Skin of body (tissue), 3 donors: ENCODE measurements at places on chromosomes 12 and 14.

DNA sequence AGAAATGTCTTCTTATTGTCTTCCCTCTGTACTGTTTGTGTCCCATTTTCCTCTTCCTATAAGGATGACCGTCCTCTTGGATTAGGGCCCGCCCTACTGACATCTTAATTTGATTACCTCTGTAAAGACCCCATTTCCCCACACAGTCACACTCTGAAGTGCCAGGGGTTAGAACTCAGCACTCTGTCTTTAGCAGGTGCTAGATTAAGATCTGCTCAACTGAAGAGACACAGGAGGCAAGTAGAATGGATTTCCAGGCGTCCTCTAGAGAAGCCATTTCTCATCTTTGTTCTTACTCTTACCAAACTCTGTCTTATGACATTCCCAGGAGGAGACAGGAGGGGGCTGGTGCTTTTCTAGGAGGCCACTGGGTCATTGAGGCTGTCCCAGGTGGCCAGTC is 50.8 kb downstream of the VCPKMT start:
- no peak for DNase-seq

- no peak for DNase-seq
Measured at GRCh38 chr12:12719496-12719895, 2.3 kb downstream of the CDKN1B start.

- no peak for DNase-seq
Measured at GRCh38 chr12:26109343-26109881, 15.4 kb downstream of the BHLHE41 start.

GRCh38 chr12:124359671-124360581 is 65.0 kb downstream of the RFLNA start:
- DNase-seq: peak; percentile 21

GRCh38 chr14:92503756-92504491 is 9.7 kb upstream of the RIN3 start:
- no peak for DNase-seq

- peak; percentile 78 for DNase-seq
Measured at GRCh38 chr12:91139286-91139685, 28.0 kb upstream of the LUM start.

DNA sequence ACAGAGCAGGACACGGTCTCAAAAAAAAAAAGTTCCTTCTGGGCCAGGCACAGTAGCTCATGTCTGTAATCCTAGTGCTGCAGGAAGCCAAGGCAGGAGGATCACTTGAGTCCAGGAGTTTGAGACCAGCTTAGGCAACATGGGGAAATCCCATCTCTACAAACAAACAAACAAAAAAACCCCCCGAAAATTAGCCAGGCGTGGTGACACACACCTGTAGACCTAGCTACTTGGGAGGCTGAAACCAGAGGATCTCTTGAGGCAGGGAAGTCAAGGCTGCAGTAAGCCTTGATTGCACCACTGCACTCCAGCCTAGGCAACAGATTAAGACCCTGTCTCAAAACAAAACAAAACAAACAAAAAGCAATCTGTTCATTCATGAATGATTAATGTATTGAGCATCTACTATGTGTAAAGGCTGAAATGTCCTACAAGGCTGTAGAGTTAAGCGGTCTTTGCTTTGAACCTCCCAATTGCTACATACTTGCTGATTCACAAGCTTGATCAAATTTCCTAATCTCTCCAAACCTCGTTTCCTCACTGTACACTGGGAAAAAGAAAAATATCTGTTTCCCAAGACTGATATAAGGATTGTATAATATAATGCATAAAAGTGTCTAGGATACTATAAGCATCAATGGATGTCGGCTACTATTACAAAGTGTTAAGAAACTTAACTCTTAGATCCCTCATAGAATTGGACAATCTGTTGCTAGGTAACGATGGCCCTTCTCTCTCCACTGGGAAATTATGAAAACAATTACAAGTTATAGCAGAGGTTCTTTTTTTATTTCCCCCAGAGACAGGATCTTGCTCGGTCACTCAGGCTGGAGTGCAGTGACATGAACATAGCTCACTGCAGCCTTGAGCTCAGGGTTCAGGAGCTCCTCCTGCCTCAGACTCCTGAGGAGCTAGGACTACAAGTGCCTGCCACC is 7.9 kb upstream of the RILPL2 start:
- DNase-seq: no peak

DNA sequence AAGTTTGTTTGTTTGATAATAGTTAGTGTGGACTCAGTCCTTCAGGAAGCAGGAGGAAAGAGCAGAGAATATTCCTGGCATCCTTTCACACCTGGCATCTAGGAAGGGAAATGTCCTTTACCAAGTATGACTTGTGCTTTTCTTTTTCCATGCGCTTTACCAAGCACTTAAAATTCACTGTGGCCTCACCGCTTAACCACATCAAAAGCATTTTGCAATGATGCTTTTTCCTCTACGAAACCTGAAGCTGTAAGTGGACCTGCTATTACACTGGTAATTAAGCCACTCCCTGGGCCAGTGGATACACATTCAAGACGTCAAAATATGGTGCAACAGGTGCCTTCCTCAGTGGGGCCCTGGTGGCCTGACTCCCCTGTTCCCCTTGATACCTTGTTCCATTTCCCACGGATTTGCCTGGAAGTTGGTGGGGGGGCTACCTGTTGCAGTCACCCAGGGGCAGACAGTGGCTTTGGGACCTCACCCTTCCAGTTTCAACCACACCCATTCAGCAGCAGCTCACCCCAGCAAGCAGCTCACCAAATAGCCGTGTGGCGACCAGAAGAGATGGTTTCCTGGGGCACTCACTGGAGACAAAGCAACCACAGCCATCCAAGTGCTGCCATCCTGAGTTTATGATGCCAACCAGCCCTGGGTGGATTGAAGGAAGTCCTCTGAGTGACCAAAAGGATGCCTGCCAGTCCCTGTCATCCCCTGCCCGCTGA is 14.2 kb upstream of the FZD10 start:
- no peak for DNase-seq

GRCh38 chr12:6745741-6746525 is 7.0 kb downstream of the MLF2 start:
- no peak for DNase-seq

DNA sequence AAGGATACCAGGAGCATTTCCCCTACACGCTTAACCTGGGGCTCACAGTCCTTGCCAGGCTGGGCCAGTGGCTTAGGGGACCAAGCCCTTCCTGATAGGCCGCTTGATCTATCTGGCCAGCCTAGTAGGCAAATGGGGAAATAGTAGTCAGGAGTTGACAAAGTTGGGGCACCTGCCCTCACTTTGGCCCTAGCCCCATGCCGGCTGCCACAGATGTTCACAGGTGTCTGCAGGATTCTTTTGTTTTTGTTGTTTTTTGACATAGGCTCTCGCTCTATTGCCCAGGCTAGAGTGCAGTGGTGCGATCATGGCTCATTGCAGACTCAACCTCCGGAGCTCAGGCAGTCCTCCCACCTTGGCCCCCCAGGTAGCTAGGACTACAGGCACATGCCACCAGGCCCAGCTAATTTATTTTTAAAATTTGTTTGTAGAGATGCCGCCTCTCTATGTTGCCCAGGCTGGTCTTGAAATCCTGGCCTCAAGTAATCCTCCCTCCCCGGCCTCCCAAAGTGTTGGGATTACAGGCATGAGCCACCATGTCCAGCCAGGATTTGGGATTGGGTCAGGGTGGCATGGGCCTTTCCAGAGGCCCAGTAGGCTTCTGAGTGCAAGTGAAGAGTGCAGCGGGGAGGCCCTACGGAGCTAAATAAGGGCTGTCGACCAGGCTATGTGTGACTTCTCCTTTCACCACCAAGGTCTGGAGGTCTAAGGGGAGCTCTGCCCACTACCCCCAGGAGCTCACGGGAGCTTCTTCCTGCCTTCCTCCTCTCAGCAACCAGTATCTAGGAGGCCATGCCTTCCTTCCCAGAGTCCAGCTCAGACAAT is 15.5 kb upstream of the HDAC7 start:
- DNase-seq: no peak

DNA sequence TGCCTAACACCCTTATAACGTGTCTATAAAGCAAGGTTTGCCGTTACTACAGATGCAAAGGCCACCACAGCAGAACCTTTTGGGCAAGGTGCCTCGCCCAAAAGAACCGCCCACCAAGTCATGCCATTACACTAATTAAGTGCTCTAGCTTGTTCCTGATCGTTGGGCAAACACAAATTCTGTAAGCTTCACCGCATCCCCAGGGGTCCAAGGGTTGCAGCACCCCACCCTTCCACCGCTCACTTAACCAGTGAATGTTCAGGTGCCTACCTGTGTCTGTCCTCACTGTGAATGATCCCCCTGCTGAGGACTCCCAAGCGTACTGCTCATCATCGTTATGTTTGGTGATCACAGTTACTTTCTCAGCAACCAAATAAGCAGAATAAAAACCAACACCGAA is 1.4 kb downstream of the HSP90AA1 start:
- DNase-seq: no peak
